T-helper 9 cell (primary cell): ENCODE measurements at places on chromosomes 3 and 15.

DNA sequence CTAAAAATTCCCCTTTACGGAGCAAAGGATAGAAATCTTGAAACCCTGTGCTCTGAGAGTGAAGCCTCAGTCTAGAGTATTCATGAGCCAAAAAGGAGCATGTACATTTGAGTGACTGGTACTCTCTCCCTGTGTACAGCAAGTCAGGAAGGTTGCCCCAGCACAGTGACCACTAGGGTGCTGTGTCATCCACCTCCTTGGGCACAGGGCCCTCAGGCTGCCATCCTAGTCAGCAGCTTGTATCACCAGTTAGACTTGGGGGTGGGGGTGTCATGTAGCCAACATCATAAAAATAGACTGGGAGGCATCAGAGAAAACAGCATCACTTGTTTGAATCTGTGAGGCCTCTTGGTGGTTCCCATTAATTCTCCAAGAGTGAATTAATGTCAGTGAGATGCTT, 12.0 kb downstream of the NME9 start:
- no peak for DNase-seq

GRCh38 chr15:52540374-52541012, 11.8 kb upstream of the MYO5A start:
- no peak for DNase-seq

GRCh38 chr15:96406701-96407100, 76.2 kb downstream of the NR2F2 start:
- DNase-seq = no peak

- DNase-seq = no peak
Observed at GRCh38 chr3:75220932-75221331, 443.2 kb upstream of the FRG2C start.

DNA sequence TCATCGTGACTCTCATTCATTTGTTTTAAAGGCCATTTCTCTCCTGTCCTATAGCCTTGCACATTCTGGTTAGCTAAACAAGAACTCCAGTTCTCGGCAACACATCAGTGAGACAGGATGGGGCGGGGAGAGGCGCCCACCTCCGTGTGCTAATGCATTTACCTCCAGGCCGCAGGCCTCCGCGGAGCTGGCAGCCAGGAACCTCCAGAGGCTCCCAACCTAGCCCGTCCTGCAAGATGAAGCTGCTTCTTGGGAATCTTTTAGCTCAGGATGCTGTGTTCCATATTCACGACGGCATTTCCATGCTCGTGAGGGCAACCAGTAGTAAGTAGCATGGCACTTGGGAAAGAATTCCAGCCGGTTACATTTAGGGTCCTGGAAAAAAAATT, 47.9 kb downstream of the RGMA start:
- DNase-seq = no peak

DNA sequence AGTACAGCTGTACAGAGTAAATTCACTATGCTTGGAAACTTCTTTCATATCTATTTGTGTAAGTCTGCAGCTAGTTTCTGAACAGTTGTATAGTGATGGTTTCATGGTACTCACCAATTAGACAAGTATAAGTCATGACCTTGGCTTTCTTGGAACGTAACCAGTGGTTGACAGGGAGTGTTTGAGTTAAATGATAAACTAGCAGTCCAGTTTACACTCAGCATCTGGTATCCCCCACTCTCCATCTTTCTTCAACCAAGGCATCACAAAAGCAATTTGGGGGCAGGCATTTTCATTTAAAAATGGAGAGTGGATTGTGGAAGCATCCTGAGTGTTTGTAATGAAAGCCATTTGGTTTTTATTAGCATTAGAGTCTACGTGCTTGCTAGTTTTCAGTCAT, 26.0 kb downstream of the MME start:
- no peak for DNase-seq

GRCh38 chr3:135226057-135226456, 431.0 kb downstream of the EPHB1 start:
- no peak for DNase-seq

DNA sequence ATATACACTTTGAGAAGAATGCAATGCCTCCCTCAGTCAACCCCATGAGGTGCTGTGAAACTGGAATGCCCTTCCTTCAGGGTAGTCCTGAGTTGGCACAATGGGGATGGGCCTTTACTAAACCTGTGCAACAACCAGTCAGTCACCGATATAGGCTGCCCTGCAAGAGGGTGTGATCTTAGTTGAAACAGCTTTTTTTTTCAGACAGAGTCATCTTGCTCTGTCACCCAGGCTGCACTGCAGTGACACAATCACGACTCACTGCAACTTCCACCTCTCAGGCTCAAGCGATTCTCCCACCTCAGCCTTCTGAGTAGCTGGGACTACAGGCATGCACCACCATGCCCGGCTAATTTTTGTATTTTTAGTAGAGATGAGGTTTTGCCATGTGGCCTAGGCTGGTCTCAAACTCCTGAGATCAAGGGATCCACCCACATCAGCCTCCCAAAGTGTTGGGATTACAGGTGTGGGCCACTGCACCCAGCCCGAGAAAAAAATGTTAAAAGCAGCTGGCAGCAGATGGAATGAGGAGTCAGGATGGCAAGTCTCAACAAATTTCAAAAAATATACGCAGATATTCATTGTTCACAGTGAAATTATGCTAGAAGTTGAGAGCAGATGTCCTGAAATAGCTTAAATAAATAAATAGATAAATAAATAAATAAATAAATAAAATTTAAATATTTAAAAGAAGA, 31.8 kb downstream of the MYO5A start:
- no peak for DNase-seq

DNA sequence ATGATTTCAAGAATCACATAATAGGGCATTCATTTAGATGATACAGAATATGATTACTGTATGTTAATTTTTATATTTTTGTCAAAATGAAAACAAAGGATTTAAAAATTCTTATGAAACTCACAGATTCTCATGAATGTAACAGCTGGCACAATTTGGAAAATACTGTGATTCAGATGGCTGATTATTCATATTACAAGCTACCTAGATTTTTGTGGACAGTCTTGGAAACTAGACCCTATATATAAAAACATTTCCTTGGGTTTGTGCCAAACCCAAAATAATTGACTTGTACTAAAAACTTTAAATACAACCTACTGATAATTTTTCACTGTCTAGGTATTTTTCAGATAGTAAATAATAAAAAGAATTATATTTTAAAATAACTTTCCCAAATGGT, 26.2 kb downstream of the ZBED2 start:
- DNase-seq = no peak

- DNase-seq = no peak
Observed at GRCh38 chr3:156201411-156202405, 81.3 kb downstream of the KCNAB1 start.

- DNase-seq = no peak
Observed at GRCh38 chr3:105526360-105527111, 159.8 kb downstream of the ALCAM start.

DNA sequence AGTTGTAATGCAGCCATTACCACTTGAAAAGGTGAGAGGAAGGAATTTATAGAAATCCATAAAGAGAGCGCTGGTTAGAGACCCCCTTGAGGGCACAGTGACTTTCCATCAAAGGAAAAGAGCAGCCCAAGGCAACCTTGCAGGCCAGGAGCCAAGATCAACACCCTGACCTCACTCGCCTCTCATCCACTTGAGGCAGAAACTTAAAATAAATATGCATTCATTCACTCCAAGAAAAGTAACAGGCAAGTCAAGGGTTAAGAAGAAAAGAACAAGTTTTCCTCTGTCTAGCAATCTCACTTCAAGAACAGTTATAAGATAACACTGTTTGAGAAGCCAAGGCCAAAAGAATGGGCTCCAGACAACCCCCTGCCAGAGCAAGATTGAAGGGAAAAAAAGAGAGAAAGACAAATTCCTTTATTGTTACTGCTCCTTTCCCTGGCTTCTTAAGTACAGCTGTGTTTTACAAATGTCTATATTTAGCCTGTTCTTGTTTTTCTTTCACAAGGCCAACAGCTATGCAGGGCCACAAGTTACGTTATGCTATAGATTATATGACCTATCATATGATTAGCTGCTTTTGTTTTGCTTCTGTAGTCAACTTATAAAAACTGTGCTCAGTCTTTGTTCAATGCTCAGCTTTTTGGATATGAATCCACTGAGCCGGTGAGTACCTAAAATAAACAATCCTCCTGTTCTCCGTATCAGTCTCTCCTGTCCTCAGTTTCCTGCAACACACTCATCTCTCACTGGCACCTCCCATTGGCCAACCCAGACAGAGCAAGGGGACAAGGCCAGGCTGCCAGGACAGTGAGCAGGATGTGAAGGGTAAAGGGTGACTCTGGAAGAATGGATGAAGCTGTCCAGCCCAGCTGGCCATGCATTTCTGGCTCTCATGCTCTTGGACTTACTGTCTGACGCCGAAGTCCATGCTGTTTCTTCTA, 15.8 kb upstream of the SSUH2 start:
- DNase-seq = no peak

DNA sequence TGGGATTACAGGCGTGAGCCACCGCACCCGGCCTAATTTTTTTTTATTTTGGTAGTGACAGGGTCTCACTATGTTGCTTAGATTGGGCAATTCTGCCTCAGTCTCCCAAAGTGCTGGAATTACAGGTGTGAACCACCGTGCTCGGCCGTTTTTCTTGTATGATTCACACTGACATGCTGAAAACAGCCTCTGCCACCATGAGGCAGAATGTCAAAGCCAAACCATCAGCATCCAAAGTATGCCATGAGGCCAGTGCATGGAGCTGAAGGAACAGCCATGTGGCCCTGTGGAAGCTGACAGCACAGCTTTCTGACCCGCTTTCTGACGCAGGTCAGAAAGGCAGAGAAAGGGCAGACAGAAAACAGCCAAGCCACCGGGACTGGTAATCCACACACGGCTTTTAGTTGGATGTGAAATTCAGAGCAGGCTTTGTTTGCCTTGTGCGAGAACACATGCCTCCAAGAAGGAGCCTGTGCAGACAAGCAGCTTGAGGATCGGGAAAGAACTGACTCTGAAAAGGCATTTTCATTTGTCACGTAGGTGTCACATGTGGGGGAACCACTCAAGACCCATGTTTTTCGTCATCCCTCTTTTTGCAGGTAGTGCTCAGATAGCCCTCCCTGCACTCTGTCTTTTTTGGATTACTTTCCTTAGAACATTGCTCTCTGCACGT, 25.1 kb downstream of the XYLB start:
- DNase-seq = no peak

GRCh38 chr3:71461114-71461513, 122.4 kb downstream of the FOXP1 start:
- no peak for DNase-seq

GRCh38 chr3:45516829-45517228, 77.7 kb upstream of the LIMD1 start:
- no peak for DNase-seq

DNA sequence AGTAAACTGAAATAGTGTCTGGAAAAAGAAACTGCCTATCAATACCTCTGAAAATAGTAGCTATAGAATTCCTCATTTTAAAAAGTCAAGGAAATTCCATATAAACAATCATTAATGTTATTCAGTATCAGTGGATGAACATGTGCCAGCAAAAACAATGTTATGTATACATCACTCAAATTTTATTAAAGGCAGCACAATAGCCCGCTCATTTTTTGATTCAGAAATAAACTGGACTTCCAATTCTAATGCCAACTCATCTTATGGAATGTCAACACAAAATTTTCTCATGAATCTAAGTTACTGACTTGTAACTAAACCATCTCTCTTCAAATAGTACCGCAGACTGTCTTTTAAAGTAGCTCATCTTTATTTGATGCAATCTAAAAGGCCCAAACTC, 19.0 kb downstream of the THBS1 start:
- DNase-seq = no peak
